ENCODE measurements at places on chromosomes 6 and 20. TPM values are rescaled to one million over a fixed set of nuclear protein-coding genes. Genes with fewer than 3 reads are reported as not detected.

Gene RALY
- 78.5 TPM for total RNA-seq

Gene C6orf58
- not detected for total RNA-seq

Gene TRIM31
- total RNA-seq: not detected

Gene CD109
- 17.0 TPM for total RNA-seq

Gene MACROD2
- total RNA-seq: 65.6 TPM

Gene ELOVL2
- 19.6 TPM for total RNA-seq

Gene TMX4
- 101 TPM for total RNA-seq

Data from camera-type eye (tissue), 1 donor.